ENCODE measurements at places on chromosomes 5 and 9.
A peak's percentile ranks its signal among the peaks of the same experiment; 100 is the strongest.

GRCh38 chr5:58849223-58849622, 266.3 kb downstream of the RAB3C start:
- DNase-seq, result no peak

- DNase-seq, result peak; percentile 78
Observed at GRCh38 chr5:6827526-6828219, 114.4 kb downstream of the TENT4A start.

DNA sequence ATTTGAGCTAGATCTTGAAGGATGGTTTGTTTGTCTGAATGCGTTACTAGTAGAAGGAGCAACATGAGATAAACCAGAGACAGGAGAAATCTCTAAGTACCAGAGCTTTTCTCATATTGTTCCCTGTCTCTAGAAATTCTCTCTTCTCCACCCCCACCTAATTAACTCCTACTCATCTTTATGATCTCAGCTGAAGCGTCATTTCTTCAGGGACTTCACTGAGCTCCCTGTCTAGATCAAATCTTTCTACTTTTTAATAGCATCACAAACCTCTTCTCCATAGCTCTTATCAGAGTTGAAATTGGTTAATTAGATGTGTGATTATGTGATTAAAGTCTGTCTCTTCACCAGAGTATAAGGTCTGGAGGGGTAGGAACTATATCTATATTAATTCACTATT, 226.2 kb downstream of the PAPPA start:
- no peak for DNase-seq

DNA sequence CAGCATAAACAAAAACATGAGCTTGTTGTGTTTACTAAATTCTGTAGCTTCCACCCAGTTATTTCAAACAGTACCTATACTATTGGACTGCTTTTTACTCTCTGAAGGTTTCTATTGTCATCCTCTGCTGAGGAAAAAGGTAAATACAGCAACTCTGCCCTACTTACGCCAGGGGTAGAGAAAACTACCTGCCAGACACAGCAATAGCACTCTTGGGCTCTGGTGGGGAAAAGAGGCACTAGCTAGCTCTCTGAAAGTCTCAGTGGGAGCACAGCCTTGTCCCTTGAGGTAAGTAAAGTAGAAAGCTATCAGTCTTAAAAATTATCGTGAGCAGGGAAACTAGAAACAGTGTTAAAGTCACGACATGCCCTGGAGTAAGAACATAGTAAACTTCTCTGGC, 3.7 kb downstream of the HCN1 start:
- DNase-seq, result no peak

GRCh38 chr5:14267166-14267838, 124.2 kb downstream of the TRIO start:
- DNase-seq, result no peak

GRCh38 chr5:88808153-88808552, 74.8 kb downstream of the MEF2C start:
- no peak for DNase-seq

DNA sequence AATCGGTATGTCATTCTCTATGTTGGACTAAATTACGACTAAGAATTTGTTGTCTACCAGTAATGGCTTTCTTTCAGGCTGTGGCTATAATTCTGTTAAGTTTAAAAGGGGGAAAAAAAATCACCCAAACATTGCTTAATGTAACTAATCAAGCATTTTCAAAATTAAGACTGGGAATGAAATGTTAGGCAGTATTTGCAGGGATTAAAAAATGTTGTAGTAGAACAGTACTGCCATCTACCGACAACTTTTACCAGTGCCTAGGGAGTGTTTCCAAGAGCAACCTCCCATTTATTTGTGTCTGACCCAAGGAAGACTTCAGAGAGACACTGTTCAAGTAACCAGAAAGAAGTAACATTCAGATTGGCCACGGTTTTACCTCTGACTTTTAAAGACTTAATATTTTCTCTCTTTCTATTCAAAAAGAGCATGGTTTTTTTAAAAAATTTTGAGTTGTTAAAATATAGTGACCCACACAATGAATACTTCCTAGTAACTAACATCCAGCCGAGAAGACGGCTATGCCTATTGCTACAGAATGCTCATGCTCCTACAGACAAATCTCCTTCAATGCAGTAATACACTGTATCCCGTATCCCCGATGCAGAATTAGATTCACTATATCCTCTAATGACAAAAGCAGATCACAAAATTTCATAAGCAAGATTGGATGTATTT, 92.4 kb downstream of the ARL15 start:
- peak; percentile 1 for DNase-seq

Data from CD4-positive, alpha-beta T cell treated with Interferon alpha-2 for 1 hour (primary cell).